ENCODE measurements at places on chromosomes 2 and 18.

- no peak for DNase-seq
These were observed 57.2 kb upstream of the SPOPL start for GRCh38 chr2:138444411-138444810.

- DNase-seq: no peak
These were observed 77.5 kb downstream of the GFPT1 start for GRCh38 chr2:69309351-69310110.

GRCh38 chr18:73617981-73618380 is 529.7 kb downstream of the FBXO15 start:
- DNase-seq: no peak

- no peak for DNase-seq
These were observed 142.6 kb downstream of the RTP5 start for GRCh38 chr2:242011991-242012764.

- no peak for DNase-seq
These were observed 106.6 kb downstream of the MAP4K4 start for GRCh38 chr2:101803945-101804696.

GRCh38 chr2:163592954-163593622 is 142.7 kb downstream of the FIGN start:
- DNase-seq: no peak

DNA sequence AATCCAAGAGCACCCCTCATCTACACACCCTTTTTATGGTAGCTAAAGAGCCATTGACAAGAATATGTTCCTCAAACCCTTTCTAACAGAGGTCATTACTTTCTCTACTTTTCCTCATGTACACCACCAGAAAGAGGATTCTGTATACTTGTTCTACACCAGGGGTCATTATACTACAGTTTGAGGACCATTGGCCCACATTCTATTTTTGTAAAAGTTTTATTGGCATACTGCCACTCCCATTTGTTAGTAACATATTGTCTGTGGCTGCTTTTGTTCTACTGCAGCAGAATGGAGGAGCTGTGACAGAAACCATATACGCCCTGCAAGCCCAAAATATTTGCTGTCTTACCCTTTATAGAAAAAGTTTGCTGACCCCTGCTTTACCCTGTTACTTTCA is 14.3 kb downstream of the HTR2B start:
- no peak for DNase-seq

DNA sequence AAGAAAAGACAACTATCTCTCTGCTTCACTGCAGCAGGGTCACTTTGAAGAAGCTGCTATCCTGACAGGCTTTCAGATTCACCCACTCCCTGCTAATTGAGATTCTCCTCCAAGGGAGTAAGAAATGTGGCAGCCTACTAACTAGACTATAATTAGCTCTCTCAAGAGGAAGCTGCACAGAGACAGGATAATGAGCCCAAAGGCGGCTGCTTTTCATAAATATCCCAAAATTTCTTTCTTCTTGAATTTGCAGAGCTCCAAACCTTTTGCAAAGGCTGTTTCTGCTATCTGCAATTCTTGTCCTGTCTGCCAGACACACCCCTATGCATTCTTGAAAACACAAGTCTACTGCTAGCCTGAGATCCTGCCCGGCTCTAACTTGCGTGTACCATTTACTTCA is 54.0 kb upstream of the RNU4ATAC start:
- no peak for DNase-seq

DNA sequence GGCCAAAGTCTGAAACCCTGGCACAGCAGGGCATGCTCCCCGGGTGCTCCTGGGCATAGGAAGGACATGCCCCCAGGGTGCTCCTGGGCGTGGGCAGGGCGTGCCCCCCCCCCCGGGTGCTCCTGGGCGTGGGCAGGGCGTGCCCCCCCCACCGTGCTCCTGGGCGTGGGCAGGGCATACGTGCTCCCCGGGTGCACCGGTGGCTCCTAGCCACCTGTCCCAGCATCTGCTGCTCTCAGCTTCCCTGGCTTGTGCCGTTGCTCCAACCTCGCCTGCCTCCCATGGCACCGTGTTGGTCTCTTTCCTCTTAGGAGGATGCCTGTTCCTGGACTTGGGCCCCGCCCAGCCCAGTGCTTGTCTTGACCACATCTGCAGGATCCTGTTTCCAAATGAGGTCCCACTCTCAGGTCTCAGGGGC is 95.6 kb upstream of the CTDP1 start:
- DNase-seq: no peak

DNA sequence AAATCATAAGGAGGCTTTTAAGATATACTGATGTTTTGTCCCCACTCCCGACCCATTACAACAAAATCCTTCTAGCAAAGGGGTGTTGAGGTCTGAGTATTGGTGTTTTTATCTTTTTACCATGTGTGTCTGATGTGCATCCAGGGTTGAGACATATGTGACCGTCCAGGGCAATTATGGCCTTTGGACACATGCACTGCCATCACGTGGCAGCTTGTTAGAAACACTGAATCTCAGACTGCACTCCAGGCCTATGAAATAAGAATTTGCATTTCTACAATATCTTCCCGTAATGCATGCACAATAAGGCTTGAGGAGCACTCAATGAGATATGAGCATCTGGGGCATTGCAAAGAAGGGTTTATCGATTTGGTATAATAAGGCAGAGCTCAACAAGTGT is 235.1 kb upstream of the ZNF804A start:
- DNase-seq: no peak

DNA sequence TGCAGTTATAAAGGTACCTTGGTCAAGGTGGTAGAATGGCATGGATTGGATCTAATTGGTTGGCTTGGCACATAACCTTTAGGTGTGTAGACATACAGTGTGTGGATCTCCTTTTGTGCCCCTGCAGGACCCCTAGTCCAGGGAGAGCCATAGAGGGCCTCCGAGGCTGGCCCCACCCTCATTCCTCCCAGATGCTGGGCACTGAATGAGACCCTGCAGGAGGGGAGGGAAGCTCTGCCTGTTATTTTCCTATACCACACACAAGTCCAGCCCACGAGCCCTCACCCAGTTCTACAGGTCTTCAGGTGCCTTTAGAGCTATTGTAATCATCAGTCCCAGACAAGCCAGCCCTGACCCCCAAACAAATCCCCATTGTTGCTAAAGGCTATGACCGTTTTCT is 58.9 kb downstream of the KCNF1 start:
- no peak for DNase-seq

DNA sequence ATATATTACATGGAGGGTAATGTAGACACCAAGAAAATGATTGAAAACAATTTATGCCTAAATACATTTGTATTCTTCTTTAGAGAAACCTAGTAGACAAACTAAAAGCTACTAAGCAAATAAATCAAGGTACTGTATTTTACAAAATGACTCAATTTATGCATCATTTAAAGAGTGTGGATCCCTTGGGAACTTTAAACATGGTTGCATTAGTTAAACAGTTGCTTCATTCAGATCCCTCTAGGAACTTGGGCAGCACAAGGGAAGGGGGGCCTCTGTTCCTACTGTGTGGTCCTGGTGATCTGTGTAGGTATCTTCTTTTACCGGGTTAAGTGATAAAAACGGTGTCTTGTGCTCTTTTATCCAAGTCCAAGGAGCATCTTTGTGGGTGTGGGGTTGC is 31.5 kb upstream of the ATP8B1 start:
- no peak for DNase-seq

DNA sequence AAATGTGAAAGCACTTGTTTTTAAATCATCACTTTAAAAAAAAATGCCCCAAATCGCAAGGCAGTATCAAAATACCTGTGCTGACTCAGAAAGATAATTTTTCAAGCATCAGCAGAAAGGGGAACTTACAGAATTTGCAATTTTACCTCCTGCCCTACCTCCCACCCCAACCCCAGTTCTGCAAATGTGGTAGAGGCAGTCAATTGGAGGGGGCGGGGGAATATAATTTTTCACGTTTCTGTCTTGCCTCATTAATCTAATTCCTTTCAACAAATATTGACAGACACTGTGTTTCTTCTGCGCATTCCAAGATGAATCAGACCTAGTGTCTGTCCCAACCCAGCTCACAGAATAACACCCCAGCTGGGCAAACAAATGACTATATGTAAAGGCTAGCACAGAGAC is 76.8 kb downstream of the ALPK2 start:
- peak; percentile 49 for DNase-seq

DNA sequence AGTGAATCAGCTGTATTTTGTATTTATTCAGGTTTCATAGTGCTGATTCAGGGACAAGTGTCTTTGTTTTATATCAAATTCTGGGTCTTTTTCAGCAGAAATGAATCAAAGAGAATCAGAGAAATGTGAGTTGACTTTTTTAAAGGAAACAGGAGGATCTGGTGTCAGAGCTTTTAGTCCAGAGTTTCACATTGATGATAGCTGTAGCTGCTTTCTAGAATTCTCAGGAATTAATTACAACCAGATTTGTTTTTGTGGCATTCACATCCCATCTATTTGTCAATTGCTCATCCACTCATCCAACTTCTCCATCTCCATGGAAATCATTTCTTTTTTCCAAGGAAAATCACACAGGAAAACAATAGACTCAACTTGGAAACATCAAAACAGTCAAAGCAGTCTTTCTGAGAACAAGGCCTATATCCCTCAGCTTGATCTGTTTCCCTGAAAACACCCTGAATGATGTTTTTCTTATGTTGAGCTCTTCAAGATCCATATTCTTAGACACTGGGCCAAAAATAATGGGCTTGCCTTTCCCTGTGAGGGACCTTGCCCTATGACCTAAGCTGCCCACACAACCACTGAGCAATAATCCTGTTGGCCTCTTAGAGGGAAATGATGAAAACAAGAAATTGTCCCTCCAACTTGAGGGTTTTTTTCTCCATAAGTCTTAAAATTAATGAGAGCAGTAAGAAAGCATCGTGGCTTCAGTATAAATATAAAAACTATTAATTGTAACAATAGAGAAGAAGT is 249.5 kb upstream of the FN1 start:
- no peak for DNase-seq

- DNase-seq: no peak
These were observed 29.2 kb downstream of the CAPN14 start for GRCh38 chr2:31188131-31188530.

- DNase-seq: no peak
These were observed 32.2 kb downstream of the TLK1 start for GRCh38 chr2:171128461-171128860.

DNA sequence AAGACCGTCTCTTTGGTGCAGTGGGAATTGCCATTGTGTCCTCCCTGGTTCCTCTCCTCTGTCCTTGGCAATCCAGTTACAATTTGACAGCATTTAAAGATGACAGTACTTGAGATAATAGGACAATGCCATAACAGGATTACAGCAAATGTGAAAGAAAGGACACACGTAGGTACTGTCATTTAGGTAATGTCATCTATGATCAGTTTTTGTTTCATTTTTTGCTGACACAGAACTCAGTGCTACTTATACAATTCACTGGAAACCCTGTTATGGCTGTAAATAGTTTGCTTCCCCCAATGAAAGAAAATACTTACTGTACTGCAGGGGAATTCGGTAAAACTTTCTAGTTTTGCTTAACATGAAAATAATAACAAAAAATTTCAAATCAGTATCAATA is 65.2 kb downstream of the BCL11A start:
- no peak for DNase-seq

DNA sequence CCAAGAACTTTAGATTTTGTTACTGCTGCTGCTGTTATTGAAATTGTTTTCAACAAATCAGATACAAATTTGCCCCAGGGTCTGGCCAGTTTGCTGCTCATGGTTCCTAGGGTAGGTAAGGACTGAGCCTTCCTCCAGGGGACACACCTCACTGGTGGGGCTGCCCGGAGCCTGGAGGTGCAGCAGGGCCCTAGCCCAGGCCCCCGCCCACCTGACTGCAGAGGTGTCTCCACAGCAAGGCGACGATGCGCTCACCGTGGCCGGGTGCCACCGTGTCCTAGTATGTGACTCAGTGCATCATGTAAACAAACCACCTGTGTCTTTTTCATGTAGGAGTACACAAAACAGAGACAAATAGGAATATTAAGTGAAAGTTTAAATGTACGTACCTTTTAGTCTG is 153.5 kb upstream of the TPO start:
- no peak for DNase-seq

GRCh38 chr2:135245071-135245470 is 193.0 kb downstream of the RAB3GAP1 start:
- no peak for DNase-seq

- DNase-seq: no peak
These were observed 72.8 kb downstream of the ABI2 start for GRCh38 chr2:203400805-203401585.

GRCh38 chr2:174633623-174633930 is 36.0 kb upstream of the WIPF1 start:
- peak; percentile 73 for DNase-seq

- DNase-seq: no peak
These were observed 421.4 kb downstream of the NCKAP5 start for GRCh38 chr2:133146893-133147292.

GRCh38 chr2:207706936-207707860 is 4.2 kb upstream of the CCNYL1 start:
- no peak for DNase-seq

- peak; percentile 62 for DNase-seq
These were observed 181.8 kb downstream of the SNTG2 start for GRCh38 chr2:1132328-1132969.

DNA sequence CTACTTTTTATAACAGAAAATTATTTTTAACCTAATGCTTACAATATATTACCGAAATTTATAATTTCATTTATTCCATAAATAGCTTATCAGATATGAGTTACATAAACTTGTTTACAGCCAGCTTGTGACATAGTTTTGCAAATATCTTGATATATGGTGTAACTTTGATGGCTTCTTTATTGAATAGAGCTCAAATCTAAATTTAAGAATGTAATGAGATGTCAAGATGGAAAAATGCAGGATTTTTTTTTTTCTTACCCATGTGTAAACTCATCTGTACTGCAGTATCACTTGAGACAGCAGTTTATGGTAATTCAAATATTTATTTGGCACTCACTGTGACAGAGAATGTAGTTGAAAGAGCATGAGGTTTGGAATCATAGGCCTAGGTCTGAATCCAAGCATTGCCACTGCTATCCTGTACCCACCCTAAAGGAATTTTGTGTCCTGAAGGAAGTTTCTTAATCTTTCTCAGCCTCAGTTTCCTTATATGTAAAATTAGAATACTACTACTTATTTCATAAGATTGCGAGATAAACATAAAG is 3.8 kb downstream of the CREB1 start:
- no peak for DNase-seq

GRCh38 chr2:148888003-148888501 is 13.0 kb downstream of the KIF5C start:
- DNase-seq: peak; percentile 63

- no peak for DNase-seq
These were observed 151.8 kb downstream of the B3GNT2 start for GRCh38 chr2:62347563-62348270.

DNA sequence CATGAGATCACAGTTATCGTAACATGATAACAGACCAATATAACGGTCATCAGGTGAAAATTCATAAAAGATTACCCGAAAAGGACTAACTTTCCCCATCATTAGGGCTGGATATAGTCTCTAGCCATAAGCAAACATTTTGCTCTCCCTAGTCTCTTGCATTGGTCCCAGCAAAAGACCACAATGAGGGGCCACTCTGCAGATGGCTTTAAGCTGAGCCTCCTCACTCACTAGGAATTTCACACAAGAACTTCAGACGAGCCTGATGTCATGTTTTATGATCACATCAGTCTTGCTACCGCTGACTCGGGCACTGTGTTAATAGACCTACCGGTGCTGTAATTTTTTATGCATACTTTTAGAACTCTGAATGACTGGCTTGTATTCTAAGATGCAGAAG is 35.2 kb downstream of the STK17B start:
- DNase-seq: no peak

GRCh38 chr2:231515603-231516002 is 14.6 kb downstream of the NMUR1 start:
- peak; percentile 52 for DNase-seq
